ENCODE measurements at places on chromosomes 1 and 21.

GRCh38 chr1:155504207-155504606, 58.4 kb downstream of the ASH1L start:
- no peak for DNase-seq

DNA sequence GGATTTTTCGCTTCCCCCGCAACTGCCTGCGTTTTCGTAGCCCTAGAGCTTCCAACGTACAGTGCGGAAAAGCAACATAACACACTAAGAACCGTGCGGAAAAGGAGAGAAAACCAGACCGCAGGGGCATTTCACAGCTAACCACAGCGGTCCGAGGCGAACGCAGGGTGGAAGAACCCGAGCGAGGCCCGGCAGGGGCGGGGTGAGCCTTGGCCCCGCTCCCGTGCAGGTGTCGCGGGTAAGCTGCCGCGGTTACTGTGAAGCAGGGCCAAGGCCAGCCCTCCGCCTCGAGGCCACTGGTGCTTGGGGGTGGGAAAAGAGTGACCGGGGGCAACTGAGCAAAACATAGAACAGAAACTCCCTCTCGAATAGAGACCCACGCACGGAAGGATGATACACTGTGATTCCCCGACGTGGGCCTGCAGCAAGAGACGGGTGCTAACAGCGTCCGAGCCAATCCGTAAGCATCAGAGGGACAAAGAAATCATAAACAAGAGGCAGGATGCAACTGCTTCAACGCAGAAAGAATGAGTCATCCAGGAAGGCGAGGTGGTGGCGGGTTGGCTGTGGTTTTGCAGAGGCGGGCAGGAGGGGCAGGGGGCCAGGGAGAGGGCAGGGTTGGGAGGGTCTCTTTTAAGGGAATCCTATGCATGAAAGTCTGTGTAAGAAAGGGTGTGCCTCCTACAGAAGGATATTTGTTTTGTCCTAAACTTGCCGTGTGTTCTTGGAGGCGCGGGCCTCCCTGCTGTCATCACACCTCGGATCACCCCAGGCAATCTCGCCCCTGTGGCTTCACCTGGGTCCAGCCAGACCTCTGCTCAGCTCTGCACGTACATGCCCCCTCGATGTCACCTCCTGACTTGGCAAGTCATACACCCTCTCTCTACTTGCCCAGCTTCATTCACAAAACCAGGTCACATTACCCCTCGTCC, 7.3 kb downstream of the GNG4 start:
- peak; percentile 39 for DNase-seq

GRCh38 chr21:15774590-15774989, 44.8 kb downstream of the USP25 start:
- no peak for DNase-seq

DNA sequence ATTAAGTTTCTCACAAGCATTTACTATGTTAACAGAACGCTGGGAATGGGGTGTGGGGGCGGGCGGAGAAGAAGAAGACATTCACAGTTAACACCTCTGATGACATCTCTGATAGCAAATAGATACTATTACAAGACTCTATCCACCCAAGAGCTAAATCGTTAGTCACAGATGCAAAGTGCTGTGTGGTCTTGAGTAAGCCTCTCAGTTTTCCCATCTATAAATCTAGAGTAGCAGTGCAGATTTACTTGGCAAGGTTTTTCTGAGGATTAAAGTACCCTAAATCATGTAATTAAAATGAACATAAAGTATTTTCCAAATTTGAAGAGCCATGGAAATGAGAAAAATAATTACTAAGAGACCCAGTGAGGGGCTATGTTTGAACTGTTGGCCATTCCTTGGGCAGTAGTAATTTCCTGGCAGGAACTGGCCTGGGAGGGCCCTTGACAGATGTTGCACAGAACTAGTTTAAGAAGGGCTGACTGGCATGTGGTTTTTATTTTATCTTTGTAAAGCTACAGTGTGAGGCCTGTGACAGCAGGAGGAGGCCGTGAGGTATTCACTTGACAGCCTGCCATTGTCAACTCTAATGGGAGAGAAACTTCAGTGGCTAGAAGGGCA, 58.7 kb upstream of the APOBEC4 start:
- no peak for DNase-seq

Data from stimulated activated CD8-positive, alpha-beta memory T cell treated with anti-CD3 and anti-CD28 coated beads, Interleukin-2, amount 100 ng/mL, for 1 hour (primary cell).